ENCODE measurements at places on chromosomes 6 and 20.

DNA sequence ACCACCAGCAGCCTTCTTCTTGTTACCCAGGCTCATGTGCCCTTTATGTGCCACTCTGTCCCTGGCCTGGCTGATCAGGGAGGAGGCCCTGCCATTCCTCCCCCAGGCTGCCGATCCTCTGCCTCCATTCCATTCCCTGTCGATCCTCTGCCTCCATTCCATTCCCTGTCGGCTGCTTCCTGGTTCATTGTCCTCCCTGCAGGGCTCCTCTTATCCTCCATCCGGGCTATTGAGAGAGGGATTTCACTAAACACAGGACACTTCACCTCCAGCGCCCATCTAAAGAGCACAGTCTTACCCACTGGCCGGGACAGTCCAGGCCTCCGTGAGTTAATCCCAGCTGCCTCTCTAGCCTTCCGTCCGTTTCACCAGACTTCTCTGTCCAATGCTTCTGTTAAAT lies 7.7 kb upstream of the TTLL2 start:
- DNase-seq, result no peak

- DNase-seq, result no peak
Observed at GRCh38 chr6:14286144-14286543, 168.6 kb downstream of the CD83 start.

- DNase-seq, result no peak
Observed at GRCh38 chr6:41269716-41270115, 16.8 kb downstream of the TREM1 start.

DNA sequence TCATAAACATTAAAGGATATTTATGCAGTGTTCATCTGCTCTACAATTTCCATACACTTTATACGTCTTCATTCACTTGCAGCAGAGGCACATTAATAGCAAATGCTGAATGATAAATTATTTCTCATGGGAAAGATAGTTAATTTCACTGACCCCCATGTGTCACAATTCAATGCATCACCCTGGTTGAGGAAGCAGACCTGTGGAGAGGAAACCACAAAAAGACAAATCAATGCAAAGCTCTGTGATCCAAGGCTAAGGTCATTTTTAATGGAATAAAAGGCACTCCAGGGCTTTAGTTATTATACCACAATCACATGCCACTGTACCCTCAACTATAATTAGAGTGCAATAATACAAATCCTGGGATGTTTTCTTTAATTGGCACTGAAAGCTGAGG lies 40.3 kb upstream of the TENT5A start:
- DNase-seq, result peak; percentile 40

DNA sequence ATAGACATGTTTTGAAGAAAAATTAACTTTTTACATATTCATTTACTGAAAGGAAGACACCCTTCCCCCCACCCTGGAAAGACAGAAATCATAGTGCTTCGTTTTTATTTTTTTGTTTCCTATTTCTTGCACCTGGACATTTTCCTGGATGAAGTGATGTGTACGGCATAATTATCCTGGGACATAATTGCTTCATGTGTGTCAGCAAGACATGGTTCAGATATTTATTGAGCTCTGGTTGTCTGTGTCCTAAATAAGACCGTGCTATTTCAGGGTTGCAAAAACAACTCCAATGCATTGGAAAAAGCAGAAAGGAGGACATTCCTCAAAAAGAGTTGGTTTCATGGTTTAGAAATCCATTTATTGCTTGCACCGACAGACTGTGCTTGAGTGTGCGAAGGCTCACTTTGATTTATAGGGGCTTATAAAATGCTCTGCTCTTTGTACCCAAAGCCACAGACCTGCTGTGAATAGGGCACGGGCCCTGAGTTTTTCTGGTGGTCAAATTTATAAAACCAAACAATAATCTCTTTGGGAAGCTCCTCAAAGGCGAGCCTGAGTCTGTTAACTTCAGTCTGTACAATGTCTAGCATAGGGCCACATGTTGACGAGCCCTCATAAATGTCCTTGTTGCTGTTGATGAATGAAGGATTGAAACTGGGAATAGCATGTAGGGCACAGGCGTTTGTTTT lies 179.5 kb downstream of the SOX4 start:
- no peak for DNase-seq

DNA sequence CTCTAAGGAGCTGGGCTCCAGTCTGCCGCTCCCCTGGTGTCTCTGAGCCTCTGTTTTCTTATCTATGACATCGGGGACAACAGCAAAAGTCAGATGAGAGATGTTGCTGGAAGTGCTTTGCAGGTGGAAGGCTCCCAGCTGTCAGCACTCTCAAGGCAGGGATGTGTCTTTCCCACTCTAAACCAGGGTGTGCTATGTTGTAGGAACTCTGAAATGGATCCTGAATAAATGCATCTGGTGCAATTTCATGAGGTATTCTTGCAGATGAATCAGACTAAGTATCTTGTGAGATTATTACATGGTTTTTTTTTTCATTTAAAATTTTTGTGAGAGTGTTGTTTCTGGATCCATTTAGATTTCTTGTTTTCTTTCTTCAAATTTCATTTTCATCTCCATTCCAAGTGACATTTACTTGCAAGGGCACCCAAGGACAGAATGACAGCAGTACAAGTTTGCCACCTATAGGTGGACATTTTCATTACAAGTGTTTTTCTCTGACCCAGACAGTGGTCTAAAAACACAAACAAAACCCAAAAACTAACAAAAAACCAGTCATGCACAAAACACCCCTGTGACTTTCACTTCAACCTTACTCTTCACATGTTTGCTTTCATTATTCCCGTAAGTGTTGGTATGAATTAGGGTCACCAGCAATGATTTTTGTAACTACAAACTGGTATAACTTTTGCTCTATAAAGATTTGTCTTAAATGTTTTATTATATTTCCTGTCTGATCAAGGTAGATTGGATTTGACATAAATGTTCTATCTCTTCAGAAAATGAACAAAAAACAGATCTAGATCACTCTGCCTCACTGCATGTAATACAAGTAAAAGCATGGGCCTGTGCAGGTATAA lies 14.7 kb upstream of the SIM1 start:
- DNase-seq, result no peak

DNA sequence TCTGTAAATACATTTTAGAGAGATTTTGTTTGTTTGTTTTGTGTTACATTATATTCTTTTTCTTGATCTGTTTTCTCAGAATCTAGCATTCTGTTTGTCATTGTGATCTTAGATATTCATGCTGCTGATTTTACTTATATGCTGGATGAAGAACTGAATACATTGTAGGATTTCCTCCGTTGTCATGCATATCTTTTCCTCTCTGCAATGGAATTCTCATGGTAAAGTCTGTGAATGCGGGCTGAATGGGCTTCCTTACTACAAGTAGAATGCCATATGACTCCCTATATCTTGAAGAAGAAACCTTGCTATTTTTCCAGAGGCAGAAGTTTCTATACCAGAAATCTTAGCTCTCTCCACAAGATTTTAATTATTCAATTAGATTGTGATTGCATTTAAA lies 2.4 kb upstream of the DEFB114 start:
- DNase-seq, result no peak

GRCh38 chr6:113903666-113904330 lies 46.7 kb downstream of the MARCKS start:
- no peak for DNase-seq

GRCh38 chr20:4944518-4945313 lies 56.6 kb downstream of the SLC23A2 start:
- peak; percentile 47 for DNase-seq

GRCh38 chr6:135397172-135397952 lies 100.2 kb downstream of the AHI1 start:
- no peak for DNase-seq

- DNase-seq, result no peak
Observed at GRCh38 chr20:54176610-54177009, 2.8 kb upstream of the CYP24A1 start.

DNA sequence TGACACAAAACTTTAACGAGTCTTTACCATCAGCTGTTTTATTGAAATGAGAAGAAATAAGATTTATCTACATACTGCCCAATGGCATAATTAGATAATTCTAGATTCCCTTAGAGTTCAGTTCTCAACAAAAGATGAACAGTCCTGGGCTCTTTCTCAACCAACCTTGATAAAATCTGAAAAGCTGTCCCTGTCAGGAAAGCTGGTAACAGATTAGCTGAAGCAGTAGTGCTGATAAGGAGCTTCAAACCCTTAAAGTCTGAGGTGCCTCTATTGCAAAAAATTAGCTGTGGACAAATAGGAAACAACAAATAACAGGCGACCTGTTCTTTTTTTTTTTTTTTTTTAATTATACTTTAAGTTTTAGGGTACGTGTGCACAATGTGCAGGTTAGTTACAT lies 35.9 kb upstream of the FAM135A start:
- no peak for DNase-seq

DNA sequence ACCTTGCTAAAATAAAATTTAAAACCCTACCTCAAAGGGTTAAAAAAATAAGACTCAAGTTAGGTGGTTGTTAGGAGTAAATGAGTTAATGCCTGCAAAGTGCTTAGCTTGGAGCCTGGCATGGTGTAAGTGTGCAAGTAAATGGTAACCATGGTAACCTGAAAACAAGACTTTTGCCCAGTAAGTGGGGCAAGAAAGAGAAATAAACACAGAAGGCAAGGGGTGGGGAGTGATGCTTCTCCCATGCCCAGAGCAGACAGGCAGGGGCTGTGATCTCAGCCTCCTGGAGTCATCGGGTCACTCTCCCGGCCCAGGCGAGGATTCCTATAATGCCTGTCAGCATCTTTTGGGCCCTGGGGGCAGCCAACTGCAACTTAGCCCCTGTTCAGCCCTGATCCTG lies 59.2 kb upstream of the SLC32A1 start:
- no peak for DNase-seq

- DNase-seq, result no peak
Observed at GRCh38 chr20:50217207-50217949, 26.7 kb downstream of the CEBPB start.

GRCh38 chr6:83152913-83153312 lies 40.2 kb downstream of the PGM3 start:
- no peak for DNase-seq

DNA sequence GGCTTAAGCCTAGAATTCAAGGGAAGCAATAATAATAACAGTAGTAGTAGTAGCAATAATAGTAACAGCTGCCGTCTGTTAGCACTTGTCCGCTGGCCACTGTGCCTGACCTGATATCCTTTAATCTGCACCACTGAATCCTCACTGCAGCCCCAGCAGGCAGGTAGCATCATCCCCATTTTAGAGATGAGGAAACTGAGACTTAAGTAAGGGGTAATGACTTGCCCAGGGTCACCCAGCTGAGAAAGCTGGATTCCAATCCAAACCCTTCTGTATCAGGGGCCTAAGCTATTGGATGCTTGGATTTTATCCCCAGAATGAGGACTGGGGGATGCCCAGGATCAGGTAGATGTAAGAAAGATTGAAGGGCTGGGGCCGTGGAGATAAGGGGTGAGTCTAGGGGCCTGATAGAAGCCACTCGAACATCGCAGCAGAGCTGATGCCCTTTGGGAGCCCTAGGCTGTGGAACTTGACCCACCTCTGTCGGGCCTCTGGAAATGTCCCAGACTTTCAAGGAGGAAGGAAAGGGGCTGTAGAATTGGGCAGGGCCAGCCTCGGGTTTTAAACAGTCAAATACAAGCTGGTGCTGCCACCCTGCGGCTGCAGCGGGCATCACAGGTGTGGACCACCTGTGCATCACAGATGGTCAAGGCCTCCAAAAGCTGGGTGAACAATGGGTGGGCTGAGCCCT lies 102.1 kb upstream of the MYL9 start:
- DNase-seq, result peak; percentile 29

GRCh38 chr20:59661153-59661552 lies 56.8 kb downstream of the PHACTR3 start:
- no peak for DNase-seq

- DNase-seq, result no peak
Observed at GRCh38 chr6:14883921-14884320, 361.9 kb upstream of the JARID2 start.
